NCI-H748 treated with DMSO at 0.1 percent for 48 hours (cell line): ENCODE measurements at places on chromosomes 7 and 10.

- no peak for DNase-seq
Measured at GRCh38 chr7:44633254-44634186, 27.1 kb downstream of the OGDH start.

GRCh38 chr7:26198133-26198780, 2.3 kb downstream of the HNRNPA2B1 start:
- DNase-seq, result no peak

DNA sequence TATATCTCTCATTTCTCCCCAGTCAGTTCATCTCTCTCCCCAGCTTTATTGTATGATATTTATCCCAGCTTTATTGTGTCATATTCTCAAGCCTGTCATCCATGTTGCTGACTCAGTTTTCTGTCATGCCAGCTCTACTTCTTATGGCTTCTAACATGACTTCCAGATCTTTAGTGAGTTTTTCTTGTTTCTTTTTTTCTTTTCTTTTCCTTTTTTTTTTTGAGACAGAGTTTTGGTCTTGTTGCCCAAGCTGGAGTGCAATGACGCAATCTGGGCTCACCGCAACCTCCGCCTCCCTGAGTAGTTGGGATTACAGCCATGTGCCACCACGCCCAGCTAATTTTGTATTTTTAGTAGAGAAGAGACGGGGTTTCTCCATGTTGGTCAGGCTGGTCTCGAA, 28.7 kb upstream of the CALU start:
- DNase-seq, result no peak

DNA sequence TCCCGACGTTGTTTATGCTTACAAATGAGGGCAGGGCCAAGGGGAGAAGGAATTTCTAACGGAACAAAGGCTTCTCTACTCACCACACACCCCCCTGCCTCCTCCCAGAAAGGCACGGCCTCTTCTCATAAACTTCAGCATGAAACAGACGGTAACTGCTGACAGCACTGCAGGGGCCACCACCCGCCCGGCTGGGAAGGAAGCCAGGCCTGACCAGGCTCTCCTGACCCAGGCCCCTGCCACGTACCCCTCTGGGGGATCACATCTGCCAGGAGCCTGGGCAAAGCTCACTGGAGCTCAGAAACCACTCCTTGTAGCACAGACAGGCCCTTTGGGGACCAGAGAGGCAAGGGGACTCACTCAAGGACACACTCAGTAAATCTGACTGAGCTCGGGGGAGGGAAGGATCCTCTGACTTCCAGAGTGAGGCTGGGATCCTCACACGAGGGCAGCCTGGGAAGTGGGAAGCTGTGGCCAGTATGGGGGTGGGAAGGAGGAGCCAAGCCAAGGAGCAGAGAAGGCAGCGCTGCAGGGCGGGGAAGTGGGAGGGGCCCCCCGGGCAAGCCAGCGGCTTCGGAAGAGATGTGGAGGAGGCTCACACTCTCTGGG, 46.1 kb downstream of the ZCCHC24 start:
- no peak for DNase-seq

DNA sequence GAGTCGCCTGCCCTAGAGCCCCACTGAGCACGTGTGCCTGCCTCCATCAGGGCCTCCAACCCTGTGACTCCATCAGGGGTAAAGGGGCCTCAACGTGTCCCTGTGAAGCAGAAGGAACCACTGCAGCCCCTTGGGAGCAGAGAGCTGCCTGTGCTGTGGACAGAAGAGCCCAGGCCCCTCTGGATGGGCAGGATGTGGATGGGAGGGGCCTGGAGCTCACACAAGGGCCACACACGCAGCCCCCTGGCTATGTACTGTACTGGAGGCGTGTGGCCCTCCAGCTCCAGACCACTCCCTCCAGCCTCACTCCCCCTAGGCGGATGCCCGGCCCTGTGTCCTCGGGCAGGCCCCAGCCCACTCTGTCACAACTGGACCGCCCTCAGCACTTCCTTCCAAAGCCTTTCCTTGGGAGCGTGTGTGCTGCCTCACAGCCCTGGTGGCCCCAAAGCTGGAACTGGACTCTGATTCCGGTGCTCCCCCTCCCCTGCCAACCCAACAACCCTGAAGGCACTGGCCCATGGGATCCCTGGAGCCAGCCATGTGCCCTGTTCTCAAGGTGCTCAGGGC, 238.0 kb downstream of the TCERG1L start:
- DNase-seq, result no peak

DNA sequence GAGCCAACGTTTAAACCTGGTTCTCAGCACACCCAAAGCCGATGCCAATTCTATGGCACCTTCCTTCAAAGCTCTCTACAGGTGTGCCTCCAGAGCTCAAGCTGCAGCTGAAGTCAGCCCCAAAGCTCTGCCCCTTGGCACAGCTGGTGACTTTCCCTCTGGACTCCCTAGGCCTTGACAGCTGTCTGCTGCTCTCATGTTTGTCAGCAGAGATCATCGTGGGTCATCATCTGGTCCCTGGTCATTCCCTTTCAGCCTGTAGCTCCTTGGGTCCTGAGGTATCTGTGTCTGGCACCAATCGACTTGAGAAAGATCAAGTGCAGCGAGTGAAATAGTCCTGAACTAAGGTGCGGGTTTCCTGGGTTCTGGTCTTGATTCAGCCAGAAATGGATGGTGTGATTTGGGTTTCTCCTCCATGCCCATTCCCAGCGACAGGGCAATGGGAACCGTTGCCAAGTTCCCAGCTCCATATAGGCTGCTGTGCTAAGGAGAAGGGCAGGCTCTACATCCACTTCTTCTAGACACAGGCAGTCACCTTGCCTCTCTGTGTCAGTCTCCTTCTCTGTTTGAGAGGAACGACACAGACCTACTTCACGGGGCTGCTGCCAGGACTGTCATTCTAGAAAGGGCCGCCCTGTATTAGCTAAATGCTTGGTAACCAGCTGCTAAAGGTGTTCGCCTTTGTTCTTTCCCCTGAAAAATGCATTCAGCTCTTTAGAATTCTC, 3.6 kb downstream of the PKD1L1 start:
- DNase-seq, result no peak

DNA sequence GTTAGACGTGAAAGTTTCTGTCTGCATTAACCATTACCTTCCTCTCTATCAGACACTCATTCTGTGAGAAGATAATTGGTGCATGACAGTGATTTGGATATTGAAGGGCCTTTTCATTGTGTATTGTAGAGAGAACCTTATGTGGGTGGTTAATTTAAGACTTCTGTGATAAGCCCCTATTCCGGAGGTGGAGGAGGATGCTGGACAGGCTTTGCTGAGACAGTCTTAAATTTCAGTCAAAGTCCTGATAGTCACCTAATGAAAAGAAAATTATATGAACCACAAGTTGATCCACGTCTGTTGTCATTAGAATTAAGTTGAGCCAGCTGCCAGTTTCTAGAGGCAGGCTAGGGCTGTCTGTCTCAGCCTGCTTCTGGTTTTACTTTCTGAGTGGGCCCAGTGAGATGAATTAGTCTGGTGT, 62.9 kb downstream of the CELF2 start:
- no peak for DNase-seq

DNA sequence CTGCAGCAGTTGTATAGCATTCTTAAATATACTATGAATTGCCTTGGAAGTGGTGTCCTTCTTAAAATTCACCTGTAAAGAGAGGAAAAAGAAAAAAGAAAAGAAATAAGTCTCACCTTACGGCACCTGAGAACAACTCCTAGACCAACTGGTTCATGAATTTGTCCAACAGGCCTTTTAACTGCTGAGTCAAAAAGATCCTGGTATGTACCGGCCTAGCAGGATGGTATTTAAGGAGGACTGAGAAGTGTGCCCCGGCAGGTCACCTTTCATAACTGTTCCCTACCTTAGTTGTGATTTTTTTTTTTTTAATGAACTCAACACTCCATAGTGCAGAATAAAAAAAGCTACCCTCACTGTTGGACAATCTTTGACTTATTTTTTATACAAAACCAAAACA, 25.8 kb downstream of the STN1 start:
- DNase-seq, result no peak

GRCh38 chr7:48742079-48742798, 182.1 kb upstream of the CDC14C start:
- DNase-seq, result peak; percentile 87

GRCh38 chr7:153523320-153524015, 528.7 kb upstream of the DPP6 start:
- DNase-seq, result no peak

DNA sequence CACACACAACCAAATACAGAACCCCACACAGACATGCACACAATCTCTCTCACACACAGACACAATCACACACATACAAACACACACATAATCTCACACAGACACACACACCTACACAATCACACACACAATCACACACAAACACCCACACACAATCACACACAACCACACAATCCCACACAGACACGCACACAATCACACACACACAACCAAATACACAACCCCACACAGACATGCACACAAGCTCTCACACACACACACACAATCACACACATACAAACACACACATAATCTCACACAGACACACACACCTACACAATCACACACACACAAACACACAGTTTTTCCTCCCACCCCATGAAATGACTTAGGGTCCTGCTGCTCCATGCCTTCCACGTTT, 160.4 kb upstream of the PFKP start:
- no peak for DNase-seq

DNA sequence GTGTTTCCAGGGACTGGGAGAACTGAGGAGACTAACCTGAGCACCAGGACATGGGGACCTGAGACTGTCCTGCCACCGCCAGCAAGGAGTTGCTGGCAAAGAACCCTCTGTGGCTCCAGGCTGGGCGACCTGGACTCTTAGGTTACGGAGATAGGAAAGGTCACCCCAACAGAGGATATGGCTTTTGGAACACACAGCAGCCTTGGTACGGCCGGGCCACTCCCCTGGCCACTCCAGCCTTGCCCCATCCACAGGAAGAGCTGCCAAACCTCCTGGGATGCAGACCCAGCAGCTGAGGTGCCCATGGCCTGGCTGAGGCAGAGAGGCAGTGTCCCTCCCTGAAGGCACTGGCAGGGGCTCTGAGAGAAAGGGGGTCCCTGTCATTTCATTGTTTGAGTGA, 137.8 kb downstream of the OAT start:
- DNase-seq, result no peak

GRCh38 chr10:119305860-119306513, 98.6 kb downstream of the GRK5 start:
- DNase-seq, result no peak

DNA sequence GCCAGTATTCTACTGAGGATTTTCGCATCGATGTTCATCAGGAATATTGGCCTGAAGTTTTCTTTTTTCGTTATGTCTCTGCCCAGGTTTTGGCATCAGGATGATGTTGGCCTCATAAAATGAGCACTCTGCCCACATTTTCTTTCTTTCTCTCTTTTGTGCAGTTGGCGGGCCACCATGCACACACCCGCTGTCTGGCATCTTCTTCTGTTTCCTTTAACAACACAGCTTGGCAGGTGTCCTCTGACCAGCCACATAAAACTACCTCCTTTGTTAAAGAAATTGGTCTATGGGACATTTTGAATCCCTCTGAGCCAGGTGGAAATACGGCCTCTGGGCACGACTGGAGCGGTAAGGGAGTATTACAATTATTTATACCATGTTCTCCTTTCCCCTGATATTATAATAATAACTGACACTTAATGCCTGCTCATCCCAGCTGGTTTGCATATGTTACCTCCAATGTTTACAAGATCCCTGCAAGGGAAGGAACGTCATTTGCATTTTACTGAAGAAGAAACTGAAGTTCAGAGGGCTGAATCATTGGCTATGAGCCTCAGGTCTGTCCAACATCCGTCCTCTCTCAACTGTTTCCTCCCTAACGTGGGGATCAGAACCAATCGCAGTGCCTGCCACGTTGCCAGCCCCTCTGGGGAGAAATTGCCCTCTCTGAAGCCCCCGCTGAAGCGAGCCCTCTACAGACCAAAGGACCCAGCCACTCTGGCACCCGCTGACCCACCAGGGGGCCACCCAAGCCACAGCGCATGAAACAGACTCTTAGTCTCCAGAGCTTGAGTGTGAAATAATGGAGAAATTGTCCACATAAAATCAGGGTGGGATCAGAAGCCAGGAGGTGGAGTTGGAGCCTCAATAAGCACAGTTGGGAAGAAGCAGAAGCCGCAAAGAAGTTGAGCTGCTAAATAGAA, 125.0 kb upstream of the FOXK1 start:
- no peak for DNase-seq

GRCh38 chr7:70733090-70733489, 398.9 kb upstream of the GALNT17 start:
- DNase-seq, result no peak

- no peak for DNase-seq
Measured at GRCh38 chr7:151141311-151141854, 26.1 kb downstream of the GBX1 start.

DNA sequence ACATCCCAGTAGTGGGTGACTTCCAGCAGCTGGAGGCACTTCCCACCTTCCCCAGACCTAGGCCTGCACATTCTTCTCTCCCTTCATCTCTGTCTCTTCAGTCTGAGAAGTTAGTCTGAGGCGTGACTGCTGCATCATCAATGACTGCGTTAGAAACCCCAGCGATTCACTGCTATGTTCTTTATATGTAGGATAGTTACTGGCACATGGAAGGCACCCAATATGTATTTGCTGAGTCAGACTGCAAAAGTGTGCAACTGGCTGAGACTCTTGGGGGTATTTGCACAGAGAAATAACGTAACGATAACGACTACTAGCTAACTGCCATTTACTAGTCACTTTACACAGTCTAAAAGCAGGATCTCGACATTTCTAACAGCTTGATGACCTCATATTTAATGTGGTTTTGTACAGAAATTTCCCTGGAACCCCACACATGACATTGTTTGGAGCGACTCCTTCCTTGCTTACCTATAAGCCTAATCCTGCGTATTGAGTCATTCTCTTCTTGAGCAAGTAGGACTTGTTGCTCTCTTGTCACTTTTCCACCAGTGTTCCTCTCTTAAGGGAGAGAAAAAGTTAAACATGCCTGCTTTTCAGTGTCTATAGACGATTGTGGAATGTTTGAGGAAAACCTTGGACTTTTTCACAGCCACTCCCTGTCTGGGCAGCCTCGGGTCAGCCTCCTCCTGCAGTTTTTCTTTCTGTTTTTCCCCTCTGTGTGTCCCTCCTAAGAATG, 45.5 kb downstream of the THNSL1 start:
- no peak for DNase-seq

DNA sequence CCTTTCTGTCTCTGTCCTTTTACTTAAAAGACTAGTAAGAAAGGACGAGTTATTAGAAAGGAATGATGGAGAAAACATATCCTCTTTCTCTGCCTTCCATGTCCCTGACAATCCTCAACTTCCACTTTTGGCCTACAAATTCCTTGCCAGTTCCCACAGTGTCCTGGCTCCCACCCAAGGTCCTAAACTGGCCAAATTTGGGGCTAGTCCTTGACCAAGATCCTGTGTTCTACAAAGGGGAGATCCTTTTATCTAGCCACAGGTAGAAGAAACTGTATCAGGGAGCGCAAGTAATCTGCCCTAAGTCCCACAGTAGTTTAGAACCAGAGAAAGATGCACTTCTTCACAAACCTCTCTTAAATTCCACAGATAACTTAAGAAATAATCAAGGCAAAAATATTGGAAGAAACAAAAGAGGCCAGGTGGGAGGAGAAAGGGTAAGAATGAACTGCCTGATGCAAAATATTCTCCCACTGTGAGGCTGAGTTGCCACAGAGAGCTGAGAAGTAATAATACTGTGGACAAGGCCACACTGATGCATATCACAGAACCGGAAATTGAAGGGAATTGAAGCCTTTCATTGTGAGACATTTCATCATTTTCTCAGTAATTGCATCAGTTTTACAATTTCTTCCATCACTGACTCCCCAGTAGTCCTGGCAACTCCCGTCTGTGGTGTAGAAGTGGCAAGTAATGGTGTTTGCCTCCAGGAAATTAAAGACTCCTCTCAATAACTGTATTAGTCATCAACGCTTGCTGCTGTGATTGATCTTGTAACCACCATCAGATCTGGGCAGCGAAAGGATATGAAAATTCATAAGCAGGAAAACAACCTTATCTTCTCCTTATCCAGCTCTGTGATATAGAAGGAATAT, 47.2 kb downstream of the DNAJC12 start:
- no peak for DNase-seq
